Jurkat, Clone E6-1 (cell line): ENCODE measurements at places on chromosomes 2 and 18.

GRCh38 chr2:25222477-25223121, 54.2 kb upstream of the POMC start:
- DNase-seq, result no peak

GRCh38 chr18:77035380-77036187, 97.0 kb downstream of the MBP start:
- DNase-seq, result no peak

DNA sequence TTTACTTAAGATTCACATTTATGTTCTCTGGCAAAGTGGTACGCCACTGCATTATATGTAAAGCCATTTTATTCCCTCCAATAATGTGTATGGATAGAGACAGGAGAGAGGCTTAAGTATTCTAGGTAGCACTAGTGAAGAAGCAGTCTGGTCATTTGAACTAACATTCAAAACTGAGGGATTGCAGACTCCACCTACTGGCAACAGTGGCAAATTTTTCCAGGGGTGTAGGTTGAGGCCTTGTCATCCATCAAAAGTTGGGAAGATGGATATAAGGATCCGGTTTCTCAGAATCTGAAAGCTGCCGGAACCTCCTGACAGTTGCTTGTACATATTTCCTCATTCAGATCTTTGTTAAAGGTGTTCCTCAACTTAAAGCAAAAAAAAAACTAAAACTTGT, 465.5 kb upstream of the FSHR start:
- no peak for DNase-seq

- no peak for DNase-seq
Measured at GRCh38 chr2:174568425-174568824, 29.2 kb downstream of the WIPF1 start.

DNA sequence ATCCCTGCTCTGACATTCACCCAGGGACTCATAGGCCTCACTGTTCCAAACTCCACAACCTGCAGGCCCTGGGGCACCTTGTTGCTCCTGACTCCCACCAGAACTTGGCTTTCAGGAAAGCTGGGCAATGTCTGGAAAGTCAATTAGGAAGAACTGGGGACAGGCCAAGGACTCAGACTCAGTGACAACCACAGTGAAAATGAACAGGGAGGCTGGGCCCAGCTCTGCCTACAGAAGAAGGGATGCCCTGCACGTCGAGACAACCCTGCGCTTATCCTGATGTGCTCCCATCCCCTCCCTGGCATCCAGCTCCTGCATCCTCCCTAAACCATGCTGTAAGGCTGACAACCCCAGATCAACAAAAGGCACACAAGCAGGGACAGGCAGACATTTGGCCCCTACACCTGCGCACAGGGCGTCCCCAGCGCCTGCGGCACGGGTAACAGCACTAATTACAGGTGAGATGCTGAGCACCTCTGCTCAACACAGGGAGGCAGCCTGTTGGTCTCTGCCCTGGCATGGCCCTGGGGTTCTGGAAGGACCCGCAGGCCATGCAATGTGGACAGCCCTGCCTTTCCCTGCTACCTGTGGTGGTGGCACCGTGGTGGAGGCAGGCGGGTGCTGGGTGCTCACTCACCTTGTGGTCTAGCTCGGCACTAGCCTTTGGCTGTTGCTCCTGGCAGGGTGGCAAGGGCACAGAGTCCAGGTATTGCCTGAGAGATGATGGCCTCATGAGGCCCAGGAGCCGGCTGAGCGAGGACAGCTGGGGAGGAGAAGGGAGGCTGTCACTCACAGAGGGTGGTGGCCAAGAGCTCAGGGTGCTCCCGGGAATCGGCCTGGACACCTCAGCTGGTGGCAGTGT, 23.6 kb upstream of the SEMA4C start:
- DNase-seq, result no peak

GRCh38 chr2:88735853-88736252, 44.4 kb downstream of the RPIA start:
- no peak for DNase-seq

DNA sequence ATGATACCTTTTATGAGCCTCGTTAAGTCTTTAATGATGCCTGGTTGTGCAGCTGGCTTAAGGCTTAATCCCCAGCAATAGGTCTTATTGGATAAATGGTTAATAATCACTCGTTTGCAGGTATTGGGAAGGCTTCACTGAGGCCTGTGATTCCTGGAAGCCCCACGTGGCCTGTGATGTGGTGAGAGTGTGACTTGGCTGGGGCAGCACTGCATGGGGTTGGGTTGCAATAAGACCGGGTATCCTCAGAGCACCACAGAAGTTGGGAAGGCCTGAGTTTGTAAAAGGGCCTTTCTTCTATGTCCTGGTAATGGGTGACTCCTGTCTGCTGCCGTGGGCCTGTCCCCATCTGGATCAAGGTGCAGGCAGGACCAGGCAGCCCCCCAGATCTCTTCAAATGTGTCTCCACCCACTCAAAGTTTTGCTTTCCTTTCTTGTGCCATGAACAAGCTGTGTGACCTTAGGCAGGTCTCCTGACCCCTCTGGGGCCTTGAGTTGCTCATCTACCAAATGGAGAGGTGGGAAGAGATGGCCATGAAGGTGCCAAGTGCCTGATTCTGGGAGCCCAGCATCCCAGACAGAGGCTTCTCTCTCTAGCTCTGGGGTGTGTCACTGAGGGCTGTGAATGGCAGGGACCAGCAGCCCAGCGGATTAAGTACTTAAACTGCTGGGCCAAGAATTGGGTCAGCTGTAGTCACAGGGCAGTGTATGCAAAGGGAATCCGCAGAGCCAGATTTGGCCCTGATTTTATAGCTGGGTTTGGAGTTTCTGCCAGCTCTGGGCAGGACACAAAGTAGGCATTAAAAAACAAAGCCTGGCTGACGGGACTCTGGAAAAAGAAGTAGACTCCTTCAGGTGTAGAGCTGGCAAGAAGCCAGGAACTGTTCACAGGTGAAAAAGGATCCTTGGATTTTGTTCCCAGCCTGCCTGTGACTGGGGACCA, 24.4 kb downstream of the LBH start:
- DNase-seq, result no peak

- no peak for DNase-seq
Measured at GRCh38 chr18:25435149-25435782, 83.3 kb upstream of the ZNF521 start.

- no peak for DNase-seq
Measured at GRCh38 chr2:99622534-99622933, 132.7 kb upstream of the REV1 start.
